Stimulated activated naive CD4-positive, alpha-beta T cell treated with Interleukin-2 at 50 U/mL for 16 hours (primary cell): ENCODE measurements at places on chromosomes 3 and 15.

DNA sequence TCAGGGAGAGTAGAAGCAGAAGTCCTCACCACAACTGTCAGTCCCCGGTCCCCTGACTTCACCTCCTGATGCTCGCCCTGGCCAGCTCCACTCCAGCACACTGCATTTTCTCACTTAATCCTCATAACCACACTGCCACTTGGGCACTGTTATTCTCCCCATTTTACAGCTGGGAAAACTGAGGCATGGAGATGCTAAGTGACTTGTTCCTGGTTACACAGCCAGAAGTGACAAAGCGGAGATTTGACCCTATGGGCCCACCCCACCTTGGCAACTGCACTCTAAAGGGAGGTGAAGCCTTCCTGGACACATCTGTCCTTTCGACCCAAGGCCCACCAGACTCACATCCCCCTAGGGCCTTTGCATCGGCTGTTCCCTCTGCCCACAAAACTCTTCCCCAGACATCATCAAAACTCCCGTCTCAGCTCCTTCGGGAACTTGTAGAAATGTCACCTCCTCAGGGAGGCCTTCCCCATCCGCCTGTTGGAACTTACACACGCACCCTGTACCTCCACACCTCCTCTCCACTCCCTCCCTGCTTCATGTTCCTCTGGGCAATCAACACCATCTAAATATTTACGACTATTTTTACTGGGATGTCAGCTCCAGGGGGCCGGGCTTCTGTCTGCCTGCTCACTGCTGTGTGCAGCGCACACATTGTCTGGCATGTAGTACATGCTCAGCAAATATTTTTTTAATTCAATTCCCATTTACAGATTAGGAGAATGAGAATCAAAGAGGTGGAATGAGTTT lies 3.1 kb downstream of the GRIP2 start:
- DNase-seq, result no peak

DNA sequence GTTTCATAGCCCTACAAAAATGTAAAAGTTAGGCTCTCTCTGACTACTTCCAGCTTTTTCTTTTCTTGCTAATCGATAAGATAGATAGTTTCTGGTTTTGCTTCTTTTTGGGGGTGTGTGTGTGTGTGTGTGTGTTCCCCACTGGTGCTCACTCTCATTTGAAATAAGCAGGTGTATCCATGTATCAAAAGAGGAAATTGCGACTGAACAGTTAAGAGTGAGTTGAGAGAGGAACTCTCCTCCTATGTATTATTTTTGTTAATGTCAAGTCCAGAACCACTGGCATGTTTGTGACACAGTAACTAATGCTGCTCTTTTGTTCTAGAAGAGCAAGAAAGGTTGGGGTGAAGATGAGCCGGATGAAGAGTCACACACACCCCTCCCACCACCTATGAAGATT lies 96.7 kb upstream of the UMPS start:
- no peak for DNase-seq

GRCh38 chr15:73051391-73051806 lies 864 bp upstream of the NEO1 start:
- DNase-seq, result no peak

DNA sequence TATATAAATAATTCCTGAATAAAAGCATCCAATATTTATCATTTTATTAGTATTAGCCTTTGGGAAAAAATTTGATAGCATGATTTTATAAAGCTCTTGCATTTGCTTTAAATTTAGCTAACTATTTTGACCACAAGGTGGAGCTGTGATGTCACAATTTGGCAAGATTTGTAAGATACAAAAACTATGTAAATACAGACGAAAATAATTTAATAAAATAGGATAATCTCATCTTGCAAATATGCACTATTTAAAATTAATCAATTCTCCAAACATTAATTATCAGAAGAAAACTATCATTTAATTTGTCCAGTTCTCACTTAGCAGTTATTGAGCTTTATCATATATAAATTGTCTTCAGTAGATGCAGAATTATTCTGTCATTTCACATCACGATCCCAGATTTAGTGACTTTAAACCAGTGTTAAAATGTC lies 95.4 kb downstream of the PLOD2 start:
- no peak for DNase-seq

DNA sequence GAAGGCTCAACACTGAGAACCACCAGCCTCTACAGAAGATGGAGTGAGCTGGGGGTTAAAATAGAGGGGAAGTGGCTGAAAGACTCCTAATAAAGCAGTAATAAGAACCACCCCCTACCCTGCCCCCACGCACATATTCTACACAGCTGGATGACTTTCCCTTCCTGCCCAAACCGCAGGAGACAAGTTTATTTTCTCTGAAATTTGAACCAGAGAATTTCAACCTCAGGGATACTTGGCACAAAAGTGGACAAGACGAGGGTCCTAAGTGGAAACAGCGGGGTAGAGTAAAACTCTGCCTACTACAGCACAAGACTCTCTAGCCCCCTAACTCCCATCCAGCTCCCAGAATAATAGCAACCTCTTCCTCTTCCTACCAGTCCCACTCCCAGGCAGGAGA lies 28.4 kb downstream of the USF3 start:
- no peak for DNase-seq

DNA sequence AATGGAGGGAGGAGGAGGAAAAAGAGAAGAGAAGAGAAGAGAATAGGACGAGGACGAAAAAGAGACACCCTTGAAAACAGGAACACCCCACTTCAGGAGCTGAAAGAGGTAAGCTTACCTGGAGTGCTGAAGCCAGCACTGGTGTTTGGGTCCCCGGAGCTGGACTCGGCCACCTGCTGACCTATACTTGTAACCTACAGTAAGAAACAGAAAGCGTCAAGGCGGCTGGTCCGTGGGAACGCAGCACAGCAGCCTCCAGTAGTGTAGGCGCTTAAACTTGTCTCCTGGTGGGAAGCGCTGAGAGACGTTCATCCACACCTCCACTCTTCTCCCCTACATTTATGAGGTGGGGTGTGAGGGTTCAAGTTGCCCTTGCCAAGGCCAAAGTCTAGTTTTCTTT lies 141.0 kb downstream of the NSMCE3 start:
- no peak for DNase-seq

- no peak for DNase-seq
Measured at GRCh38 chr3:56137415-56137814, 330.9 kb downstream of the ERC2 start.

GRCh38 chr3:135325096-135325495 lies 530.0 kb downstream of the EPHB1 start:
- no peak for DNase-seq

DNA sequence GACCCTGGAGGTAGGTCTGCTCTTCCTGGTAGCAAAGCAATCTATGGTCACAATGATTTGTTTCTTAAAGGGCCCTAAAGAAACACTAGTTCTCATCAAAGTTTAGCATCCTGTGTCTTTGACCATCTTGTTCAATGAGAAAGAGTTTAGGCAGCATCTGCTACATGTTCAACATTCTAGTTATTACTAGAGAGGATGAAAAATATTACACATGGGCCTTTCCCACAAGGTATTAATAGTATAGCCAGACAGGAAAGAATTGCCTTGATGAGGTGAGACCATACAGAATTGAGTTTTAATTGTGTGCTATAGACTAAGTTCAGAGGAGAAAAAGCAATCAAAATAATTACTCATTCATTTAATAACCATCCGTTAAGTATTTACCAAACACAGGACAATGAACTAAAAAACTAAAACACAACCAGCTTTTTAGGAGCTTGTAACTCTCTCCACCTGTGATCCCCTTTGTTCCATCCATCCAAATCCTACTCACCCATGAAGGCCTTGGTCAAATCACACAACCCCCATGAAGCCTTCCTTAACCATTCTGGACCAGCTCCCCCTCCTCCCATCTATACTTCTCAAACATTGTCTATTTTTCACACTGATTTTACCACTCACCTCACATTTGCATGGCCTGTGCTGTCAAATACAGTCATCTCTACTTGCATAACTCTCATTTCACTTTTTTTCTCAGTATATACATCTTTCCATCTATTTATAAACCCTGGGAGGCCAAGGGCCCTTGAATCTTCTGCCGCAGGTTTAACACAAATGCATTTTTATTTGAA lies 122.9 kb downstream of the RORA start:
- DNase-seq, result no peak

DNA sequence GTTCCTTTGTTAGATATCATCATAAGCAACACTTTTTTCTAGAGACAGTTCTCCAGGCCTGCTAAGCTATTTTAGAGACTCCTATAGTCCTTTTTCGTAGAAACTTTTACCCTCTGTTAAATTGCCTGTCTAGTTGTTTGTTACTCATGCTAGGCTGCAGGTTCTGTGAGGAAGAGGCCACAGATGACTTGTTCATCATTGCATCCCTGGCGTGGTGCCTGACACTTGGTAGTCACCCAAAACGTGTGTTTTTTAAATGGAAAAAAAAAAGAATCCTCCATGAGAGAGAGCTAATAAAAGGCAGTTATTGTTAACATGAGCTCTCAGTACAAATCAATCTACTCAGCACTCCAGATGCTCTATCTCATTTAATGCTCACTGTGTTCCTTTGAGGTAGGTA lies 35.1 kb downstream of the CCDC54 start:
- no peak for DNase-seq

DNA sequence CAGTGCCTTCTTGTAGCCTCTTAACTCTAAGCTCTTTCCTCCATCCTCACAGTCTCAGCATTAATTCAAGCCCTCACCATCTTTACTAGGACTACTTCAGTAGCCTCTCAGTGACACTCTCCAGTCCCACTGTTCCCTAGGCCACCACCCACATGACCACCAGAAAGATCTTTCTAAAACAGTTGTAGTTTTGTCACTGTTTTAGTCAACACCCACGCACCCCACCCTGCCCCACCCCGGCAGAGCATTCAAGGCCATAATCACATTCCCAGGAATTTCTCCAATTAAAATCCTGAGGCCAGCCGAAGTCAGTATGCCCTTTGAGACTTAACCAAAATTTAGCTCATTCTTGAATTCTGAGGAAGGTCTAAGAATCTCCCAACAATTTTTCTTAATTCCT lies 31.2 kb upstream of the PSMD6 start:
- no peak for DNase-seq

- no peak for DNase-seq
Measured at GRCh38 chr15:59059076-59059597, 45.8 kb upstream of the CCNB2 start.

DNA sequence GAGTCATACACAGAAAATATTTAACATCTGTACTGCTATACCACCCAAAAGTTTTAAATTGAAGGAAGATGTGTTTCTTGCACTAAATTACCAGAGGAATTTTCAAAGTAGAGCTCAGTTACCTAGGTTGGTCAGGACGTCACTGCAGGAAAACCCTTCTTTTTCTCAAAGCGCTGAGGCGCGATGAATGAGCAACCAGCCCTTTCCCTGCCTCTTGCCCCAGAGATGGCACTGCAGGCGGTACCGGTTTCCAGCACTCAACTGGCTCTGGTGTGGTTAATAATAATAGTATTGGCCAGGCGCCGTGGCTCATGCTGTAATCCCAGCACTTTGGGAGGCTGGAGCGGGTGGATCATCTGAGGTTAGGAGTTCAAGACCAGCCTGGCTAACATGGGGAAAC lies 49.3 kb downstream of the HES1 start:
- DNase-seq, result no peak

DNA sequence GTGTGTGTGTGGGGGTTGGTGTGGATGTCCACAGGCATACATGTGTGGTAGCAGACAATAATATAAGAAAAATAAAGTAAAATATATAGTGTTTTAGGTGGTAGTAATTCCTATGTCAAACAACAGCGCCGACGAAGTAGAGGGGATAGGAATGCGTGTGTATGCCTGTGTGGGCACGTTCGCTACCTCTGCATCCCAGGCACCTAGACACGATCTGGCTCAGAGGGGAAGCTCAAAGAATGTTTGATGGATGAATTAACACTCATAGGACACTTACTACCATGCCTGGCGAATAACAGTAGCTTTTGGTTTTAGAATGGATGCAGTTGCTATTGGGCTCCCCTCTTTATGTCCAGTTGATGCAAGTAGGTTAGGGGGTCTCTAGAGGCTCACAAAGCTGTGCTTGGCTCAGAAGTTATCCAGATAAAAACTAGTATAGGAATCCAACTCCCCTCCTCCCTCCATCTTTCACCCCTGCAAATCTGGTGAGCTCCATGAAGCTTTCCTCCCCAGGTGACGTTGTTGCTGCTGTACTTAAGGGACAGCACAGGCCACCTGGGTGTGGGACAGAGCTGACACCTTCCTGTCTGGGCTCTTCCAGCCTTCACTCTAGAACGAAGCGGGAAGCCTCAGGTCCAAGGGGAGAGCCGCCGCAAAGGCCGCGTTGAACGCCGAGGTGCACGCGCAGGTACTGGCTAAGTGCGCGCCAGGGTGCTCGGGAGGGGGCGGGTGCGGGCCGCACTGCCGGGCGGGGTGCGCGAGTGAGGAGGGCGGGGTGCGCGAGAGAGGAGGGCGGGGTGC lies 192.6 kb upstream of the LYSMD4 start:
- peak; percentile 69 for DNase-seq

GRCh38 chr3:175477651-175478224 lies 618.6 kb downstream of the NAALADL2 start:
- no peak for DNase-seq

GRCh38 chr3:30914696-30915095 lies 20.2 kb upstream of the GADL1 start:
- no peak for DNase-seq

GRCh38 chr15:91782221-91782620 lies 71.3 kb upstream of the SLCO3A1 start:
- no peak for DNase-seq

DNA sequence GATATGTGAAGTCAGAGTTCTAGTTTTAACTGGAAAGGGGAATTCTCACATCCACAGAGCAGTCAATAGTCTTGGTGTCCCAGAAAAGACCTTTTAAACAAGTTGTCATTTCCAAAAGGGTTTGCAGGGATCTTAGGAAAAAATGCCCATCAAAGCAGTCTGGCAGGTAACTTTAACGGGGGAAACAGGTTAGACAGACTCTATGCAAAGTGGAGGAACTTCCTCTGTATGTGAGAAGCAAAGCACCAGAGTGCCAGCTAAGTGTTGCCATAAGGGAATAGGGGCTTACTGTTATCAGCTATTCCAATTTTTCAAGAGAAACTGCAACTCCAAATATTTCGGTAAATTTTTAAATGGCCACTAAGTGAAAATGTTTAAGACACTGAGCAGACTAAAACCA lies 307.9 kb upstream of the MDFIC2 start:
- DNase-seq, result no peak

GRCh38 chr3:31934018-31934417 lies 47.0 kb downstream of the OSBPL10 start:
- no peak for DNase-seq

- DNase-seq, result no peak
Measured at GRCh38 chr15:36358094-36358493, 221.3 kb upstream of the CDIN1 start.
